ENCODE measurements at places on chromosomes 16 and 17.

GRCh38 chr17:80749611-80750010 lies 205.0 kb downstream of the RPTOR start:
- no peak for DNase-seq

GRCh38 chr16:58098207-58099096 lies 30.7 kb downstream of the CFAP20 start:
- no peak for DNase-seq

- DNase-seq: no peak
Observed at GRCh38 chr17:4609761-4610160, 25.4 kb downstream of the SMTNL2 start.

DNA sequence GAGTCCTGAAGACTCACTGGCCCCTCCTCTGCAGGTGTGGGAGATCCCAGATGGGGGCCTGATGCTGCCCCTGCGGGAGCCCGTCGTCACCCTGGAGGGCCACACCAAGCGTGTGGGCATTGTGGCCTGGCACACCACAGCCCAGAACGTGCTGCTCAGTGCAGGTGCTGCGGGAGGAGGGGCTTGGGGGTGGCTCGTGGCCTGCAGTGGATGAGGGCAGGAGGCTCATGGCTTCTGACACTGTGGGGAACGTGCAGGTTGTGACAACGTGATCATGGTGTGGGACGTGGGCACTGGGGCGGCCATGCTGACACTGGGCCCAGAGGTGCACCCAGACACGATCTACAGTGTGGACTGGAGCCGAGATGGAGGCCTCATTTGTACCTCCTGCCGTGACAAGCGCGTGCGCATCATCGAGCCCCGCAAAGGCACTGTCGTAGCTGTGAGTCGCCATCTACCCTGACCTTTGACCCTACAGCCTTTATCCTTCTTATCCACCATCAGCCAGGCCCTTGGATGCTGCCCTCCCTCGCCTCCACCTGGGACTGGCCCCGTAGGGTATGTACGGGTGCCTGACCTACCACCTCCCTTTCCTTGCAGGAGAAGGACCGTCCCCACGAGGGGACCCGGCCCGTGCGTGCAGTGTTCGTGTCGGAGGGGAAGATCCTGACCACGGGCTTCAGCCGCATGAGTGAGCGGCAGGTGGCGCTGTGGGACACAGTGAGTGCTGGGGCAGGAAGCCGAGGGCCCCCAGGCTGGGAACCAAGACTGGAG lies 3.6 kb downstream of the CORO1A start:
- no peak for DNase-seq

DNA sequence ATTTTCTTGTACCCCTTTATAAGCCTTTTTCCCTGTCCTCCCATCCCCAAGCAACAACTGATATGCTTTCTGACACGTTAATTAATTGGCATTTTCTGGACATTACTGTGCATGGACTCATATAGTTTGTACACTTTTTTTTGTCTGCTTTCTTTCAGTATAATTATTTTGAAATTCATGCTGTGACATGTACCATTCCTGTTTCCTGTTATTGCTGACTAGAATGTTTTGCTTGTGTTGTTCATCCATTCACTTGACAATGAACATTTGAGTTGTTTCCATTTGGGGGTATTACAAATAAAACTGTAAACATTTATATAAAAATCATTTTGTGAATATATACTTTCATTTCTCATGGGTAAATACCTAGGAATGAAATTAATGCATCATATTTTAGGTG lies 50.6 kb downstream of the RBBP6 start:
- no peak for DNase-seq

DNA sequence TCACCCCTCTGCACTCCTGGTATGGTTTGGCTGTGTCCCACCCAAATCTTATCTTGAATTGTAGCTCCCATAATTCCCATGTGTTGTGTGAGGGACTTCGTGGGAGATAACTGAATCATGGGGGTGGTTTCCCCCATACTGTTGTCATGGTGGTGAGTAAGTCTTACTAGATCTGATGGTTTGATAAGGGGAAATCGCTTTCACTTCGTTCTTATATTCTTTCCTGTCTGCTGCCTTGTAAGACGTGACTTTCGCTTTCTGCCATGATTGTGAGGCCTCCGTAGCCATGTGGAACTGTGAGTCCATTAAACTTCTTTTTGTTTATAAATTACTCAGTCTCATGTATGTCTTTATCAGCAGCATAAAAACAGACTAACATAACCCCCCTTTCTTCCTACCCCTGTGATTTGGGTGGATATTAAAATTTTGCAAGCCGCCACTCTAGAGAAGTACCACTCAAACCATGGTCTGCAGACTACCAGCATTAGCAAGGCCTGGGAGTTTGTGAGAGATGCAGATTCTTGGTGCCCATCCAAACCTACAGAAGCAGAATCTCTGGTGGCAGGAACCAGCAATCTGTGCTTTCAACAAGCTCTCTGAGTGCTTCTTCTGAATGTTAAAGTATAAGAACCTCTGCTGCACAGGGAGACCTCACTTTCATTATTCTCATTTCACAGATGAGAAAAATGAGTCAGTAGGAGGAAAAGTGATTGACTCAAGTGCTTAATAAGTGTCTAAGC lies 999.5 kb upstream of the EEF2KMT start:
- no peak for DNase-seq

All from right atrium auricular region (tissue), 2 donors.